ENCODE measurements at places on chromosomes 1 and 21.
A peak's percentile ranks its signal among the peaks of the same experiment; 100 is the strongest.

DNA sequence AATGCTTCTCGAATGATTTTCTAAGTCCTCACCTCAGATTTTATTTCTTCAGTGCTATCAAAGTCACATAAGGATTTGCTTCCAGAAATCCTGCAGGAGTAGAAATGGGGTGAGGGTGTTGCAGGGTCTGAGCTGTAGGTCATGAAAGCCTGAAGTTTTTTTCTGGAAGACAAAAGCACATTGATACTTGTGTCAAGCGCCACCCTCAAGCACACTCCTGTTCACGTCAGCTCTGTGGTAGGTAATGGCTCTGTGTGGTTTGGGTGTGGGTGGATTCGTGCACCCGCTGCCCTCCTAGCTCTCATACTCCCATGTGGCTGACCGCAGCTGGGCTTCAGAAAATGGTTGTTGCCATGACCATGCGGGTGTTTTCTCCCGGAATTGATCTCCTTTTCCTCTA lies 39.9 kb downstream of the AKNAD1 start:
- no peaks in the 10 kb centered on the region for H3K27me3 ChIP-seq
- DNase-seq: no peak

GRCh38 chr1:3402258-3403010 lies 52.0 kb upstream of the ARHGEF16 start:
- no peaks in the 10 kb centered on the region for H3K27me3 ChIP-seq
- H3K36me3 ChIP-seq: peaks cover 4% of the 10 kb centered on the region
- H3K4me3 ChIP-seq: no peak overlapping the region

GRCh38 chr21:45698493-45699184 lies 55.1 kb downstream of the PCBP3 start:
- no peaks in the 10 kb centered on the region for H3K4me1 ChIP-seq
- H3K4me3 ChIP-seq: no peak overlapping the region
- no peak for DNase-seq
- no peaks in the 10 kb centered on the region for H3K36me3 ChIP-seq
- H3K27ac ChIP-seq: no peak overlapping the region
- no peaks in the 10 kb centered on the region for H3K27me3 ChIP-seq

GRCh38 chr1:33928251-33928650 lies 64.4 kb downstream of the HMGB4 start:
- H3K36me3 ChIP-seq: no peaks in the 10 kb centered on the region
- no peak for DNase-seq
- no peak overlapping the region for H3K4me3 ChIP-seq
- H3K4me1 ChIP-seq: no peaks in the 10 kb centered on the region

- no peak overlapping the region for H3K4me3 ChIP-seq
- DNase-seq: no peak
- peaks cover 2% of the 10 kb centered on the region for H3K27me3 ChIP-seq
- no peak overlapping the region for H3K27ac ChIP-seq
Observed at GRCh38 chr1:24198766-24199165, 11.7 kb upstream of the IFNLR1 start.

- no peak overlapping the region for H3K27ac ChIP-seq
- no peaks in the 10 kb centered on the region for H3K4me1 ChIP-seq
- no peak overlapping the region for H3K4me3 ChIP-seq
- no peaks in the 10 kb centered on the region for H3K36me3 ChIP-seq
Observed at GRCh38 chr1:216034506-216034905, 388.7 kb downstream of the USH2A start.

DNA sequence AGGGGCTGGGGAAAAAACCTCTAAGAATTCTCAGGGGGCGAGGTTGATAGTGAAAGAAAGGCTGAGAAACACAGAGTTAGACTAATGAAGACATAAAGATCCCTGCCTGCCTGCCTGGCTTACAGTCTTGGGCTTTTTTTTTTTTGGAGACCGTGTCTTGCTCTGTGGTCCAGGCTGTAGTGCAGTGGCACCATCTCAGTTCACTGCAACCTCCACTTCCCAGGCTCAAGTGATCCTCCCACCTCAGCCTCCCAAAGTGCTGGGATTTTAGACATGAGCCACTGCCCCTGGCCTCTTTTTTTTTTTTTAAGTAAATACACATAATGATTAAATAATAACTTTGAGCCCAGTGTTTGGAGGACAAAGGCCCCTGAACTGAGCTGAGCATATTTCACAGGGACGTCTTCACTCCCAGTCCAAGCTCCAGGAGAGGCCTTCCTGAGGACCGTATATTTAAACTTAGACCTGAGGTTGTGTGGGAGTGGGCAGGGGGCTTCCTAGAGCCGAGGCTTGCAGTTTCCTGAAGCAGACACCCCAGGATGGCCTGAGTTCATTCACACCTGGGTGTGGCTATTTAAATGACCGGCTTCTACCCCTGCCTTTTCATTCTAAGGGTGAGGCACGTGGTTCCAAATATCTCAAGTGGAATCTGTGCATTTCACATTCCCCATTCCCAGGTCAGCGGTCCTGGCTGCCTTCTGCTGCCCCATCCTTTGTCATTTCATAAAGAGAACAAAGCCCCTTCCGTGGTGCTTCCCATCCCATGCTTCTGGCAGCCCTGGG lies 16.0 kb upstream of the EFHD2 start:
- no peak for DNase-seq
- H3K27me3 ChIP-seq: no peaks in the 10 kb centered on the region
- H3K36me3 ChIP-seq: no peaks in the 10 kb centered on the region
- no peaks in the 10 kb centered on the region for H3K4me1 ChIP-seq

- no peaks in the 10 kb centered on the region for H3K36me3 ChIP-seq
- no peak for DNase-seq
- H3K4me3 ChIP-seq: no peak overlapping the region
- H3K27me3 ChIP-seq: no peaks in the 10 kb centered on the region
- no peak overlapping the region for H3K27ac ChIP-seq
Observed at GRCh38 chr1:7896994-7897393, 43.6 kb downstream of the TNFRSF9 start.

DNA sequence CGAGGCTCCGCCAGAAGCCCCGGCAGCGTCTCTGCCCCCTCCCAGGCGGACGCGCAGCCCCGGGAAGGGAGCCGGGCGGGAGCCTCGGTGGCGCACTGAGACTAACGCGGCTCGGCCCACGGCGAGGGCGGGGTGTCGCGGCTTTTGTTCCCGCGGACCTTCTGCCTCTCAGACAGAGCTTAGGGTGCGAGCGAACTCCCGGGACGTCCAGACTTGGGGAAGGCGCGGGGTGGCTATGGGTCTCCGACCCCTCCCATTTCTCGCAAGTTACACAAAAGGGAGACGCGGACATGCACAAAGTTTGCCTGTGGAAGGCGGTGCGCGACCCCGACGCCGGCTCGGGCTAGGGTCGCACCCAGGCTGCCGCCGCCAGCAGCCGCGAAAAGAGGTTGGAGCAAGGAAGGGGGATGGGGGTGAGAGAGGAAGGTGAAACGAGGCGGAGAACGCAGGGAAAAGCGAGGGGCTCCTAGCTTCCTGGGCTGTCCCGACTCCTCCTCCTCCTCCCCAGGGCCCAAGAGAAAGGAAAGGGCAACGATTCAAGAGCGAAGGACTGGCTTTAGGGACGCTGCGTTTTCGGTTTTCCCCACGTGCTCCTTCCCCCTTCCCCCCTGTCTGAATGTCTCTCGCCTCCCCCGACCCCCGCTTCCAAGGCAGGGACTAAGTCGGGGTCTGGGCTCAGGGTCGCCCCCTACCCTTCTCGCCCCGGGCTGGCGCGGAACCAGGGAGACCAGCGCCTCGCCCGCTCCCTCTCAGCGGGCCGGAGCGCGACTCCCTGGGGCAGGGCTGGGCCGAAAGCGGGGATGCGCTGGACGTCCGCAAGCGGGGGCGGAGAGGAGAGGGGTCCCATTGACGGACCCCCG lies 729 bp downstream of the APP start:
- no peak overlapping the region for H3K27ac ChIP-seq
- peak; percentile 41 for DNase-seq
- no peaks in the 10 kb centered on the region for H3K27me3 ChIP-seq
- peaks cover 38% of the 10 kb centered on the region for H3K4me1 ChIP-seq
- H3K36me3 ChIP-seq: no peaks in the 10 kb centered on the region

GRCh38 chr1:185162491-185162890 lies 5.5 kb downstream of the SWT1 start:
- H3K4me1 ChIP-seq: peaks cover 16% of the 10 kb centered on the region
- no peaks in the 10 kb centered on the region for H3K27me3 ChIP-seq
- H3K36me3 ChIP-seq: no peaks in the 10 kb centered on the region
- H3K27ac ChIP-seq: no peak overlapping the region
- H3K4me3 ChIP-seq: no peak overlapping the region

GRCh38 chr1:175480343-175480822 lies 263.0 kb downstream of the TNR start:
- H3K27ac ChIP-seq: no peak overlapping the region
- no peak for DNase-seq
- H3K4me3 ChIP-seq: no peak overlapping the region
- no peaks in the 10 kb centered on the region for H3K4me1 ChIP-seq

DNA sequence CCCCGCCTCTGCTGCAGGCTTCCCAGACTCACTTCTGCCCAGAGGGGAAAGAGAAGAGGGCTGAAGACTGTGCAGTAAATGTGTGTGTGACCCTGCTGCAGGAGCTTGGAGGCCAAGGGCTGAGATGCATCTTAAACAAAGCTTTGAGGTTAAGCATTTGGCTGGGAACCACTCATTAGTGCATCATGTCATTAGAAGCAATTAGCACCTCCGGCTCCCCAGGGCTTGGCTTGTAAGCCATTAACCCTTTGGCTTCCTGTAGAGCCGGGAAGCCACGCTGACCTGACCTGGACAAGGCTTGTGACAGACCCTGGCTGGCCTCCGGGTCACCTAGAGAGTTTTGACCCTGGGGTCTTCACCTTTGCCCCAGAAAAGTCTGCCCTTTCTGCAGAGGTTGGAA lies 77.0 kb downstream of the CSMD2 start:
- H3K36me3 ChIP-seq: no peaks in the 10 kb centered on the region
- DNase-seq: no peak
- no peaks in the 10 kb centered on the region for H3K4me1 ChIP-seq
- no peak overlapping the region for H3K4me3 ChIP-seq

- no peak overlapping the region for H3K27ac ChIP-seq
- no peaks in the 10 kb centered on the region for H3K36me3 ChIP-seq
- H3K27me3 ChIP-seq: no peaks in the 10 kb centered on the region
Observed at GRCh38 chr1:92764116-92764515, 20.8 kb downstream of the EVI5 start.

- H3K27ac ChIP-seq: no peak overlapping the region
- no peaks in the 10 kb centered on the region for H3K36me3 ChIP-seq
- peaks cover 14% of the 10 kb centered on the region for H3K4me1 ChIP-seq
- DNase-seq: peak; percentile 31
- peaks cover 4% of the 10 kb centered on the region for H3K27me3 ChIP-seq
Observed at GRCh38 chr1:220685879-220686278, 4.3 kb upstream of the C1orf115 start.

DNA sequence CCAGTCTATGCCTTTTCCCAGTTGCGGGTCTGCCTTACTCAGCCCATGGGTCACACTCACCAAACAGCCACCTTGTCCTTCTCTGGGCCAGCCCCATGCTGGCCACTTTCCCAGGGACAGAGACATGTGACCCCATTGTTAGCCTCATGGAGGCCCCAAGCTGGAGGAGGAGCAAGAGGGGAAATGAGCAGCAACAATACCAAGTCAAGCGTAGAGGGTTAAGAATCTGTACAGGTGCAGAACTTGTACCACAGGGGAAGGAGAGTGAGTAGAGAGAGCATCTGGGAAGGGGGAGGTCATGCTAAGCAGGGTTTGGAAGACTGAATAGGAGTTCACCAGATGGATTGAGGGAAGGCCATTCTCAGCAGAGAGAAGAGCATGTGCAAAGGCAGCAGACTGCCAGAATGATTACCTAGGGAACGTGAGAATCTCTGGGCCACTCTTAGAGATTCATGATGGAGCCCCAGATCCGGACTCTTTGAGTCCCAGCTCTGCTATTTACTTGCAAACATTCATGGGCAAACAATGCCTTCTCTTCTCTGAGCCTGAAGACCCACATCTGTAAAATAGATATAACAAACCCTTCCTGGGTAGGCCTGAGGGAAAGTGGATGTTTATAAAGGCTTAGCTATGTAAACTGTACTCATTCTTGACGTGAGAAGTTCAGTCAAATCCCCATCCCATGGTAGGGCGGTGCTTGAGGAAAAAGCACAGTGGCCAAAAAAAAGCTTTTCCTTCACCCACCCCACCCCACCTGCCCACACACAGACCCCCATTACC lies 2.8 kb upstream of the SLC2A1 start:
- no peaks in the 10 kb centered on the region for H3K36me3 ChIP-seq
- no peak overlapping the region for H3K27ac ChIP-seq
- no peak for DNase-seq
- no peak overlapping the region for H3K4me3 ChIP-seq
- peaks cover 3% of the 10 kb centered on the region for H3K27me3 ChIP-seq

DNA sequence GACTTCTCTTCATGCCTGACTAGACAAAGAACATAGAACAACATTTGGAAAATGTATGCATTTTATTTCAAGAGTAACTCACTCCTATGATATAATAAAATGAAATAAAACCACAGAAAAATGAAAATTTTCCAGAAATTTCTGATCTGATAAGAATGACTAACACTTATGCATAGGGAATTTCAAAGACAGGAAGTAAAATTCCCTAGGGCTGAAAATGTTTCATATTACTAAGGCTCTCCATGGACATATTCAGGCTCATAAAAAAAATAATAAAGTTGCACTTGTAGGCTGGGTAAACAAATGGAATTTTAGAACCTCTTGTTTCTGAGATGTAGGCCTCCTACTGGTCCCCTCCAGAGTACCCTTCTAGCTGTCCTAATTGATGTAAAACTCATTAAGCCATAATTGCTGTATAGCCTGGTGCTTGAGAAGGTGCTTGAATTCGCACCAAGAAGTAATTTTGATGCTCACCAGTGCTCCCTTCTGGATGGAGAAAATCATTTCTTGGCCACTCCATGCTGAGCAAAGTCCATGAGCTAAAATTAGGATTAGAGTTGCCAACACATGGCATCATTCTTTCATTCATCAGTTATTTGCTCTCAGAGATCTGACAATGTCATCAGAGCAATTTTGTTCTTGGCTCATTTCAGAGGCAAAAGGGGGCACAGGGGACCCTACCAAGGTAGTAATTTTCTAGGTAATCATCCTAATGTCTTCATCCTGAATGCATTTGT lies 641.0 kb upstream of the CAMK1G start:
- no peak overlapping the region for H3K4me3 ChIP-seq
- H3K27me3 ChIP-seq: no peaks in the 10 kb centered on the region
- no peak for DNase-seq
- H3K4me1 ChIP-seq: no peaks in the 10 kb centered on the region
- no peak overlapping the region for H3K27ac ChIP-seq

GRCh38 chr1:160607672-160608032 lies 28.4 kb upstream of the CD84 start:
- no peak for DNase-seq
- no peak overlapping the region for H3K27ac ChIP-seq
- H3K4me1 ChIP-seq: peaks cover 18% of the 10 kb centered on the region
- no peak overlapping the region for H3K4me3 ChIP-seq
- H3K27me3 ChIP-seq: no peaks in the 10 kb centered on the region
